Ovary (tissue), 10 donors: ENCODE measurements at places on chromosomes 3 and 15.

DNA sequence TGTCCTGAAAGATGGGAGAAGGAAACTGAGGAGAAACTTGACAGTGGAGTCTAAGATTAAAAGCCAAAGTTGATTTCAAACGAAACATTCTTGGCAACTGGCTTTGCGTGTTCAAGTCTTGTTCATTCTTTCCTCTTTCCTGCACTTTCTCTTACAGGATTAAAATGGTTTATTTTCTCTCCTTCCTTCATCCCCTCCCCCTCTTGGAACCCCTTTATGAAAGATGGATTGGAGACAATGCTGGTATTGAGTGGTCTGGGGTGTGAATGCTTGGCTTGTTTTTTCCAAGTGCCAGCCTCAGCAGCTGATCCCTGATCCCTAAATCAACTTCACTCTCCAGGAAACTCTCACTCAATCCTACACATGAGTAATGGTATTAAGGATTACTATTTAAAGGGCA, 703 bp upstream of the LSAMP start:
- no peak for DNase-seq

DNA sequence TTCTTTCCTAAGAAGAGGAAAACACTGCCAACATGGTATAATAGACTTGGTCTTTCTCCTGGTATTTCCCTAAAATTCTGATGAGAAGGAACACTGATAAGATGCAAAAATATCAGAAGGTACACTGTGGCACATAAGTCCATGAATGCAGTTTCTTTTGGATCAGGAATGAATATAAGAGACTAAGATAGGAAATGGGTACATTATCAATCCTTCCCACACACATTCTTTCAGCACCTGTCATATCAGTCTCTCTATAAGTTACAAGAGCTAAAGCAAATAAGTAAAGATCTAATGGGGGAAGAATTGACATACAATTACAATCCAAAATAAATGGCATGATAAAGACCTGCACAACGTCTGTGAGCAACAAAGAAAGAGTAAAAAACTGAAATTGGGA, 1101.0 kb downstream of the ROBO2 start:
- no peak for DNase-seq

- peak; percentile 77 for DNase-seq
Observed at GRCh38 chr3:58164199-58164879, 46.4 kb downstream of the DNASE1L3 start.

- DNase-seq = no peak
Observed at GRCh38 chr15:62862717-62863116, 179.8 kb upstream of the TPM1 start.

- no peak for DNase-seq
Observed at GRCh38 chr3:61730056-61730455, 168.7 kb downstream of the PTPRG start.

DNA sequence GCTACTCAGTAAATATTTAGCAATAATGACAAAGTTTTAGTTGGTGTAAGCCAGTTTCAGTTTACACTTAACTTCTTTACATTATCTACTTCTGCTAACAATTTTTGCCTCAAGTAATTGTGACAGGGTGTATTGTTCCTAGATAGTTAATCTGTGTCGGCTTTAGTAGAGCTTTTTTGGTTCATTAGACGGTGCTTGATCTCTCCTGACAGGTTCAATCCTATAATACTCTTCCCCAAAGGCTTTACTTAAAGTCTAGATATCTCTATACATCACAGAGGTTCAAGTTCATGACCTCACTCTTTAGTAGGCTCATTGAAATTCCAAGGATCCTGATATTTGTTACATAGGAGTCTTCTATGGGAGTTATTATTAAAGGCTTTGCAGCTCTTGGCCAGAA, 365.6 kb upstream of the DPPA4 start:
- no peak for DNase-seq

- DNase-seq = peak; percentile 23
Observed at GRCh38 chr3:9316881-9317361, 45.9 kb upstream of the THUMPD3 start.

DNA sequence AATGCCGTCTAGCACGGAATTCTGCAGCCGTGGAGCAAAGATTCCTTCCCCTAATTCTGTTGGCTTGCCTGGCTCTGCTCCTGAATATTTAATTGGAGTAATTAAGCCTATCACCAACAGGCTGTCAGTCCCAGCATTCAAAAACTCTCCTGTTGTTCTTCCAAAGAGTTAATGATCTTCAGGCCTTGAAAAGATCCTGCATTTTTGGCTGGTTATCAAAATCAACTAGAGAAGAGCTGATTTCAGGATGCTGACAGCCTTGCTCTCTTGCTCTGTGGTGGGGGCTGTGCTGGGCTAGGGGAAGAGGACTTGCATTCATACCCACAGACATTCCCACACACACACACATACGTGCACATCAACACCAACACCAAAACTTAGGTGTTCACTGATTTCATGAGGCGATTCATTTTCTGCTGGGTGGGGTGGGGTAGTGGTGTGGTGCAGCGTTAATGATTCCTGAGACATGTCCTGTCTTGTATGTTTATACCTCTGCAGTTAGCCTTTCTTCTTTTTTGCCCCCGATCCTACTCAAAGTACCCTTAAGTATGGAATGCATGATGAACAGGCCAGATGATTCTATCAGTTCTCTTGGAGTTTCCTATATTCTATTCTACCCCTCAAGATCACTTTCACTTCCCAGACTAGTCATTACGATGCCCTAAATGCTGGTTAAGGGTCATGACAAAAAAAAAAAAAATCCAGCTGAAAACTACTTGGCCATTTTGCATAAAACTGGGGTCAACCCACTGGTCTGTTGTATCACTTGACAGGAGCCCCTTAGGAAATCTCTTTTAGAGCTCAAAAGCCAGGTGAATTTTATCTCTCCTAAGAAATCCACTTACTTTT, 42.3 kb downstream of the CPN2 start:
- DNase-seq = no peak

- DNase-seq = no peak
Observed at GRCh38 chr3:95044101-95044500, 981.2 kb downstream of the NSUN3 start.

DNA sequence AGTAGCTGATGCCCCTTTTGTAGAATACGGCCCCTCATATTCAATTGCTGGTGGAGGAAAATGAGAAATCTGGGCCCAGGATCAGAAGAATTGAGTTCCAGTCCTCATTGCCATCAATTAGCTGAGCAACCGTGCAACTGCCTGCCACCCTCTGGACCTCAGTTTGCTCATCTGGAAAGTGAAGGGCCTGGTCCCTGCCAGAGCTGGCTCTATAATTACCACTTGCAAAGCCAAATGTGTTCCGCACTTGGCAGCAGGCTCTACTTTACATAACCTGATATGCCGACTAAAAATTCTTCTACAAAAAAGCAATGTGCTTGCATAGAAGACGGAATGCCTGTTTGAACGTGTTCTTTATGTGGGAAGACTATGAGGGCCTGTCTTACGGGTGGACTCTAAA, 8.6 kb upstream of the ITGB5 start:
- DNase-seq = no peak

GRCh38 chr3:23527326-23527725, 278.4 kb upstream of the UBE2E1 start:
- no peak for DNase-seq

DNA sequence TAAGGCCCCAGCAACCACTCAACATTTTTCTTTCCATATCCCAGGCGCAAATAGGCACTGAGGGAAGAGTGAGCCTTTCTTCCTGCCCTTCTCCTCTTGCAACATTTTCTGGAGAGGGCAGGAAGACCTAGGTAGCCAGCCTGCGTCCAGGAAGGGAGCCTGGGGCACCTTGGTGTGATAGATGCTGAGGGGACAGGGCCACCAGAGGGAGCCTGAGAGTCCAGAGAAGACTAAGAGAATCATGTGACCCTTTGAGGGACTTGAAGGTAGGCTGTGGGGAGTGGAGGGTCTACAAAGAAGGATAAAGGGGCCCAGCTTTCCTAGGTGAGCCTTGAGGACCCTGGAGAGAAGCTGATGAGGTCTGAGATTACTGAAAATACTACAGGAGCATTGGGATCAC, 346.6 kb downstream of the CNTN6 start:
- DNase-seq = no peak

- no peak for DNase-seq
Observed at GRCh38 chr3:81249540-81250029, 511.9 kb downstream of the GBE1 start.

DNA sequence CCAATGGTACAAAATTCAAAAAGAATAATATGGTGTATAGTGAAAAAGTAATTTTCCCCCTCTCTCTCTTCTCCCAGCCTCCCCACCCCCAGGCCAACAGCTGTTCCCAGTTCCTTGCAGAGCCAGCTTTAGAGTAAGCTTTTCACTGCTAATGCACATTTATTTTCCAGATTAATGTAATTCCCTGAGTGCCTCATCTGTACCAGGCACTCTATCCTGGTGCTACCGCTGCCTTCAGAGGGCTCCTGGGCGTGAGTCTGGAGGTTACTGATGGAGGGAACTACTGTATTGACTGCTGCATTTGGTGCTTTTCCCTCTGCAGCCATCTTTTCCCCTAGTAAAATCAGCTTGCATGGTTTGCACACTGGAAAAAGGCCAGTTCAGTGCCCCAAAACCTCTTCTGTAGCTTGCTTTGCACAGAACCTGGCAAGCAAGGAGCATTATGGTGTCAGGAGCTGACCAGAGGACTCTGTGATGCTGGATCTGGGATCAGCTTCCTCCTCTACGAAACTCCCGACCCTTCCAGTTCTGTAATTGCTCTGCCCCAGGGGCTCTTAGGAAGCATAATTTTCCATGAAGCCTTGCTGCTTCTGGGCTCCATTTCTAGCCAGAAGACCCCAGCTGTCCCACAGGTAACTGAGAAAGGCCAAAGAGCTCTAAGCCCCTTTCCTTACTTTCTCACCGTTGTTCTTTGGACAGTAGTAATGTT, 8.5 kb upstream of the USP3 start:
- no peak for DNase-seq
